ENCODE measurements at places on chromosomes 6 and 20.
A peak's percentile ranks its signal among the peaks of the same experiment; 100 is the strongest.

GRCh38 chr6:107753778-107754177 lies 70.3 kb downstream of the SCML4 start:
- DNase-seq: no peak

- no peak for DNase-seq
These were observed 837.3 kb upstream of the SLC35B3 start for GRCh38 chr6:9272671-9273070.

GRCh38 chr20:11791835-11792567 lies 125.7 kb upstream of the BTBD3 start:
- DNase-seq: no peak

- no peak for DNase-seq
These were observed 98.3 kb downstream of the RAMACL start for GRCh38 chr6:166488076-166488685.

- DNase-seq: no peak
These were observed 67.9 kb downstream of the IGF2R start for GRCh38 chr6:160036790-160037206.

DNA sequence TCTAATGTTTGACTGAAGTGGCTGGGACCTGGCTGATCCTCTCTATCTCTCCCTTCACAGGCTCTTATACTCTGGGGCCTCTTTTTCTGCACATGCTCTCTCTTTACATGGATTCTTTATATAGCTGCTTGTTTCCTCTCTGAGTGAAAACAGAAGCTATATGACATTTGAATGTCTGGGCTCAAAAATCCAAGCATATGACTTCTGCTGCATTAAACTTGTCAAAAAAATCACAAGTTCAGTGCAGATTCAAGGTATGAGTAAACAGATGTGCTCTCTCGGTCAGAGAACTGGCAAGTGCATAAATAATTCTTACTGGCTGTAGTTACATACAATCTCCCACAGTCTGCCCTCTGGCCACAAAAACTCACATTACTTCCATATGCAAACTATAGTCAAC lies 96.6 kb downstream of the LCA5 start:
- no peak for DNase-seq

DNA sequence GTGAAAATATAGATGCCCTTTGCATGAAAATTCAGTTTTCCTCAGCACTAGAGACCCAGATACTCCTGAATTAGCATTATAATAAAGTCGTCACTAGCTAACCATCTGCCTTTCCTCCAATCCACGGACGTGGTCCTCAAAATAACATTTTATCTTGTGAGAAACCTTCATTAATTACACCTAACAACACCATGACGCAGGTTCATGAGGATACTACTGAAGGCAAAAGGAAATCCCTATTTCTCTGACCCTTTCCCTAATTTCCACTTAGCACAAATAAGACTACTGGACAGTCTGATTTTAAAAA lies 1.3 kb upstream of the PNISR start:
- DNase-seq: no peak

GRCh38 chr20:957544-957943 lies 41.4 kb upstream of the ANGPT4 start:
- DNase-seq: no peak

DNA sequence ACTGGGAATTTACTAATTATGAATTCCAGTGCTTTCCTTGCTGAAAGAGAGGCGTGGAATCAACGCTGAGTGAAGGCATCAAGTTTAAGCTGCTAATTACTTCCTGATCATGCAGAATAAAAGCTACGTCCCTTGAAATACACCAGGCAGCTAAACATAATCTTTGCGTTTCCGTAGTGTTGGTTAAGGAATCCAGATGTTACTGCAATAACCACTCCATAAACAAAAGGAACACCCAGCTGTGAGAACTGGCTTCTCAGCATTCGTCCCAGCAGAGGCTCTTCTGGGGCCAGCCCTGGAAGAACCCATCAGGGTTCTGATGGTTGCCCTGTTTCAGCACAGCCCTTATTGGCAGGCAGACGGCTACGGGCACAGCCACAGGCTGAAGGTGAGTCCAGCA lies 111.4 kb downstream of the CDH26 start:
- no peak for DNase-seq

DNA sequence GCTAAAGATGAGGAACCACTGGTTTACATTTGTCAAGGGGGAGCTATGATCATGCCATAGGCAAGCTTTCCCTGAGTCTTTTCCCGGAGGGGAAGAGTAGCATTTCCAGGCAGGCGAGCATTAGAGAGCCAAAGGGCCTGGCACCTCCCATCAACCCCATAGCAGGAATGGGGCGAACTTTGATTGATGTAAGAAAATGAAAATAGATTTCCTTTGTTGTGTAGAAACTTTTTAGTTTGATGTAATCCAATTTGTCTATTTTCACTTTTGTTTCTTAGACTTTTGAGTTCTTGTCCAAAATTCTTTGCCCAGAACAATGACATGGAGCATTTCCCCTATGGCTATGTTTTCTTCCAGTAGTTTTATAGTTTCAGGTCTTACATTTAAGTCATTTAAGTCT lies 85.2 kb downstream of the CDH26 start:
- no peak for DNase-seq

- no peak for DNase-seq
These were observed 3.7 kb downstream of the LRP11 start for GRCh38 chr6:149860513-149860833.

- DNase-seq: peak; percentile 55
These were observed 38.7 kb downstream of the GNAS start for GRCh38 chr20:58891086-58891717.

- no peak for DNase-seq
These were observed 81.7 kb downstream of the COL9A1 start for GRCh38 chr6:70221025-70221714.

DNA sequence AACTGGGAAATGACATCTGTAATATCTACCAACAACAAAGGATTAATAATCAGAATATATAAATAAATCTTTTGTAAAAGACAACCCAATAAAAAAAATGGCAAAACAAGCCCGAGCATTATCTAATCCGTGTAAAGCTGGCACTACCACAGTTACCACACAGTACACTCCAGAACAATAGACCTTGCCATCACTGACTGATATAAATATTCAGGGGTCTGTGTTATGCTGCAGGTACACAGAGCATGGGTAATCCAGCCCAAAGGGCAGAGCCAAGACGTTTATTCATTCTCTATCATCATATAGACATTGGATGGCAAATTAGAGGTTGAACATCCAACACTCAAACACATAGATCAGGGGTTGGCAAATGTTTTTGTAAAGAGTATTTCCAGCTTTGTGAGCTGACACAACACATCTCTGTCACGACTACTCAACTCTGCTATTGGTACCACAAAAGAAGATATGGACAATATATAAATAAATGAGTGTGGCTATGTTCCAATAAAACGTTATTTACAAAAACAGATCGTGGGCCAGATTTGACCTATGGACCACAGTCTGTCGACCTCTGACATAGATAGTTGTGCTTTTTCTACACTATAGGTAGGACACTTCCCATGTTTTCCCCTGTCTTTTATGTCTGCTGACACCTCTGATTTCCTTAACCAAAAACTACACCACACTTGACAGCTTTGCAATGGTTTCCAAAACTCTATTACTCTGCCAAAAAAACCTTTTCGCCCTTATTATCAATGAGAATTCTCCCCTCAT lies 4.5 kb downstream of the NCOA6 start:
- DNase-seq: no peak

- no peak for DNase-seq
These were observed 34.8 kb downstream of the FAM110A start for GRCh38 chr20:868279-868678.

GRCh38 chr6:3267162-3267561 lies 8.4 kb downstream of the PSMG4 start:
- no peak for DNase-seq

DNA sequence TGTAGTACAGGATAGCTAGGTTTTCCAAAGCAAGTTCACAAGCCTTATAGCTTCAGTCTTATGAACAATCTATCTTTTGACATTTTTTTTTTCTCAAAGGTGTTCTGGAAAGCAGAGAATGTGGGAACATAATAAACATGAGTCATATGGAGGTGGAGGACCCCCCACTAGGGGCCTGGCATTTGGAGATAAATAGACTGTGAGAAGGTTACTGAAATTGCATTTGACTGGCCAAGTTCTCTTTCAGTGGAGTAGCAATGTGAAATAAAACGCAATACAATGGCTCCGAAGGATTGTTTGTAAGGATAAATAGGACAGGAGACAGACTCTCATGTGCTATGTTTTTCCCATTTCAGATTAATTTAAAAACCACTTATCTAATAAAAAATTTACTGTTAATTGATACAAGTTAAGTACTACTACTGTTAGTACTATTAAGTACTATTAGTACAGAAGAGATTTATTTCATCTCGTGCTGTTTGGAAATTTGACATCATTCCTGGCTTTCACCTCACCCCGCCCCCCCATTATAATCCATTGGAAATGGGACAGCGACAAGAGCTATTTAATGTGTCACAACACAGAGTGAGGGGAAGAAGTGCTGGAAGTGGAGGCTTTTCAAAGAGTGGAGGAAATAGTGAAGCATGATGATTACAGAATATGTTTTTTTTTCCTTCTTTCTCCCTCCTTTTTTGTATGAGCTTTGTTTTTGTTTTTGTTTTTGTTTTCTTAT lies 122.6 kb upstream of the ID4 start:
- DNase-seq: no peak

- no peak for DNase-seq
These were observed 32.5 kb downstream of the PDYN start for GRCh38 chr20:1961374-1961773.

DNA sequence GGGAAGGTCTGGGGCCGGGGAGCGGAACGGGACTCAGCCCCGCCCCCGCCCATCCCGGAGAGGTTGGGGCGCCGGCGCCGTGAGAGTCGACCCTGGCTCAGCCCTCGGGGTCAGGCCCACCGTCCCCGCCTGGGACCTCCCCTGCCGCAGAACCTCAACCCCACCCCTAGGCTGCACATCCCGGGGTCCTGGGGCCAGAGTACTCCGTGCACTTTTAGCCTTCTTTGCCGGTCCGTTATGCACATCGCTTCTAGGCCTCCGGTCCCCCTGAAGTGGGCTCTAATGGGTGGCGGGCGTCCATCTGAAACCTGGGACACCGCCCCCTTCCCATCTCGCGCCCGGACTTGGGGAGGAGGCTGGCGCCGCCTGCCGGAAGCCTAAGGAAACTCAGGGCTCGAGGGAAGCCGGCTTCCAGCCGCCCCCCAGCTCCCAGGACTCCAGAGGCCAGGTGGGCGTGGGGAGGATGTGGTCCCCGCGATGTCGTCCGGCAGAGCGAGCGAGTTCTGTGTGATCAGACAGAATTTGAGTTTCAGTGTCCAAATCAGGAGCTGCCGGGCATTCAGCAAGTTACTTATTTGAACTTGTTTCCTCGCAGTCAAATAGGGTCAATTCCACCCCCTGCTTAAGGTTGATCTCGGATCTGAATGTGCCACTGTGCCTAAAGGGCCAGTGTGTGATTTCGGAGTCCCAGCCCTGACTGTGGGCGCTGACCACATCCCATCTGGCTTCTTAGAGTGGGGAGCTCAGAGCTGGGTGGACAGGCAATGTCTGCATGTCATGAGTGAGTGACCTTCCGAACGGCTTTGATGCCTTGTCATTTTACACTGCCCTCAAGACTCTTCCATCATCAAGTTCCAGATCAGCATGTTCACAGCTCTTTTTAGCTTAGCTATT lies 47.6 kb downstream of the CPXM1 start:
- DNase-seq: no peak

GRCh38 chr20:40869218-40870147 lies 159.1 kb upstream of the TOP1 start:
- DNase-seq: no peak

DNA sequence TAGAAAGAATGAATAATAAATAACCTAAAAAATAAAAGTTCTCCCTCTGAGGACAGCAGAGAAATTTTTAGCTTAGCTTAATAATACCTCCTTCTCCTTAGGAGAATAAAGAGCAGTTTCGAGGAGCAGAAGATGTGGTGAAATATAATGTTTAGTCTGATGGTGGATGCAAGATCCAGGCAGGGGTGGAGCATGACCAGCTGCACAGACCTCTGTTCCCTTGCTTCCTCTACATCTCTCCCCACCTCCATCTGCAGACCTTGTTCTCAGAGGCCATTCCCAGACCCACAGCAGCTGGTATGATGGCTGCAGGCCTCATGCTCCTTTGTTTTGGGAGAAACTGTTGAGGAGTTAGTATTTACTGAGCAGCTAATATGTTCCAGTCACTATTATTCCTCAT lies 1.5 kb downstream of the BTN3A2 start:
- no peak for DNase-seq

GRCh38 chr20:7608250-7608649 lies 332.0 kb downstream of the HAO1 start:
- DNase-seq: no peak

DNA sequence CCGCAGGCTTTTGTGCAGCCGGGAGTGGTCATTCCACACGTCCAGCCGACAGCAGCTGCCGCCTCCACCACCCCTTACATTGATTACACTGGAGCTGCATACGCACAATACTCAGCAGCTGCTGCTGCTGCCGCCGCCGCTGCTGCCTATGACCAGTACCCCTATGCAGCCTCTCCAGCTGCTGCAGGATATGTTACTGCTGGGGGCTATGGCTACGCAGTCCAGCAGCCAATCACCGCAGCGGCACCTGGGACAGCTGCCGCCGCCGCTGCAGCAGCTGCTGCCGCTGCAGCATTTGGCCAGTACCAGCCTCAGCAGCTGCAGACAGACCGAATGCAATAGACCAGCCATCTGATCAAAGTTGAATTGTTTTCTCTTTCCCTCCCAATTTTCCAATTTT lies 10.6 kb downstream of the RBM24 start:
- no peak for DNase-seq

DNA sequence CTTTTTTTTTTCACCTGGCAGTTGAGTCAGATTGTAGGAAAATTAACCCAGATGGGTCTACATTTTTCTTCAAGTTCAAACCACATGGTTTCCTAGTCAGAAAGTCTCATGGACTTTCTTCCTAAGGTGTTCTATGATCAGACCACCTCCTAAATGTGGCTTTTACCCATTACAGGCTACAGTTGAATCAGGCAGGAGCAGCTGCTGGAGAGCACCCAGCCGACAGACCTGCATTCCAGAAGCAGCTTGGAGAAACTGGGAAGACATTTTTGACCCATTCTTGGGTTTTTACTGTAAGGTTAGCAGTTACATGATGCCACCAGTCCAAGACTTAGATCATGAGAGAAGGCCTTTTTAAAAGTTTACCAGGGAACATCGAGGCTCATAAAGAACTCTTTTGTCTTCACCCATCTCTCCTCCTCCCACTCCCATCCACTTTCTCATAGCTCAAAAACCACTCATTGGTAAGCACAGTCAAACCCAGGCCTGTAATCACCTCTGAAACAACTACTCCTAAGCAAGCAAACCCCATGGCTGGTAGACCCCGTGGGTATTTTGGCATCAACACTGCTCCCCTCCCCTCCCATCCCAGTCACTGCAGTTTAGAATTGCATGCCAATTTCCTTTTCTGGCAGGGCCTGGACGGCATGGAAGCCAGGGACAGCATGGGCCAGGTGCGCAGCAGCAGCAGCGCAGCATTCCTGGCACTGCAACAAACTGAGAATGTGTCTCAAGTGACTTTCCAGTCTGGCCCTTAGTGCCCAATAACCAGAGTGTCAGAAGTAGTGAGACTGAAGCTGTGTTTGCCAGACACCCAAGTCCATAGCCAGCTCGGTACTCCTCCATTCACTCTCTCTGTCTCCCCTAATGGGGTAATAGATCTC lies 113.7 kb downstream of the CLIC5 start:
- DNase-seq: no peak

Data from NCI-H2107 (cell line).